ENCODE measurements at places on chromosomes 3 and 15. TPM values are rescaled to one million over a fixed set of nuclear protein-coding genes. Genes with fewer than 3 reads are reported as not detected.

The CYP8B1 gene
- not detected for total RNA-seq

The ATP8B4 gene
- 2.7 TPM for total RNA-seq

The SLC24A5 gene
- total RNA-seq = not detected

The PLOD2 gene
- 211 TPM for total RNA-seq

The ITIH1 gene
- not detected for total RNA-seq

The SI gene
- not detected for total RNA-seq

The ZPLD1 gene
- 0.14 TPM for total RNA-seq

All from placental pericyte (primary cell).